ENCODE measurements at places on chromosomes 16 and 17.

DNA sequence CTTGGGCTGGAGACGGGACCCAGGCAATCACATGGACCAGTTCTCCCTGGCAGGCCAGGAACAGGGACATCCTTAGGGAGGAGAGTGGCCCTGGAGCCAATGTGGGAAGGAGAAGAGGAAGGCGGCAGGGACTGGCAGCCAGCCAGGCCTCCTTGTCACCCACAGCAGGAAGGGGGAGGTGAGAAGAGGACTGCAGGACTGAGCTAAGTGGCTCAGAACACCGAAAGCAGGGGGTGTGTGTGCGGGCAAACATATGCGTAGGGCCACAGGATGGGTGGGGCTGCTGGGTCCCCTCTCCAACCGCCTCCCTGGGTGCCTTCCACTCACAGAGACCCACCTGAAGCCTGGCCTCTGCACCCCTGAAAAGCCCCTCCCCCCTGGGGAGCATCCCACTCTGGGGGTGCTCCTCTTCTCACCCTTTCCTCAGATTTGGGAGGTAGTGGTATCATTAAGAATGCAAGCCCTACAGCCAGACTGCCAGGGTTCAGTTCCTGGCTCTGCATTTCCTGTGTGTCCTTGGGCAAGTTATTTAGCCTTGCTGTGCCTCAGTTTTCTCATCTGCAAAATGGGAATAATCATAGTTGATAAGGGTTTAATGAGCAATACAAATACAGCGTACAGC lies 8.1 kb downstream of the PNMT start:
- DNase-seq, result peak; percentile 87

DNA sequence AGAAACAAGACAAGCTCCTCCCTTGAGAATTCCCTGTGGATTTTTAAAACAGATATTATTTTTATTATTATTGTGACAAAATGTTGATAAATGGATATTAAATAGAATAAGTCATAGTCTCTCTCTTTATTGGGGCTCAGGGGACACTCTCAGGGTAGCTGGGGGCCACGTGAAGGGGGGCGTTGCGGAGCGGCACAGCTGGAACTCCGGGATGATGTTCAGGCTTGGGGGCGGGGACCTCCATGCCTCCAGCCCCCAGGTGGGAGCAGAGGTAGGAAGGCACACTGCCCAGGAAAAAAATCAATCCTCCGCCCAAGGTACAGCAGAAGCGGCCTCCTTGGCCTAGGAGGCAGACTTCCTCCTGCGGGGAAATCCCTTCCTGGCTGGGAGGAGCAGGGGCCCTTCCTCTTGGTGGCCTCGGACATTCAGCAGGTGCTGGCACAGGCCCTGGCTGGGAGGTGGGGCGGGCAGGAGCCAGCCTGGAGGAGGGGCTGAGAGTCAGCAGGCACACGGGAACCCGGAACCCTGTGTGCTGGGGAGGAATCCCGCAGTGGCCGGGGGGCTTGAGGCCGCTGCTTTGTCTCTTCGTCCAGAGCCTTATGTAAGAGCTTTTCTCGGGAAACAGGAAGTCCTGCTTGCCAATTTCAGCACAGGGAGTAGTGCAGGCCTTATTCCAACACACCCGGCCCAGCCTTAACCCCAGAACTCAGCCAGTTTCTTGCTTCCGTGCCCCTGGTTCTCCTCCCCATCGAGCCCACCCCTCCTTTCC lies 591 bp upstream of the TNFSF13 start:
- peak; percentile 91 for DNase-seq

DNA sequence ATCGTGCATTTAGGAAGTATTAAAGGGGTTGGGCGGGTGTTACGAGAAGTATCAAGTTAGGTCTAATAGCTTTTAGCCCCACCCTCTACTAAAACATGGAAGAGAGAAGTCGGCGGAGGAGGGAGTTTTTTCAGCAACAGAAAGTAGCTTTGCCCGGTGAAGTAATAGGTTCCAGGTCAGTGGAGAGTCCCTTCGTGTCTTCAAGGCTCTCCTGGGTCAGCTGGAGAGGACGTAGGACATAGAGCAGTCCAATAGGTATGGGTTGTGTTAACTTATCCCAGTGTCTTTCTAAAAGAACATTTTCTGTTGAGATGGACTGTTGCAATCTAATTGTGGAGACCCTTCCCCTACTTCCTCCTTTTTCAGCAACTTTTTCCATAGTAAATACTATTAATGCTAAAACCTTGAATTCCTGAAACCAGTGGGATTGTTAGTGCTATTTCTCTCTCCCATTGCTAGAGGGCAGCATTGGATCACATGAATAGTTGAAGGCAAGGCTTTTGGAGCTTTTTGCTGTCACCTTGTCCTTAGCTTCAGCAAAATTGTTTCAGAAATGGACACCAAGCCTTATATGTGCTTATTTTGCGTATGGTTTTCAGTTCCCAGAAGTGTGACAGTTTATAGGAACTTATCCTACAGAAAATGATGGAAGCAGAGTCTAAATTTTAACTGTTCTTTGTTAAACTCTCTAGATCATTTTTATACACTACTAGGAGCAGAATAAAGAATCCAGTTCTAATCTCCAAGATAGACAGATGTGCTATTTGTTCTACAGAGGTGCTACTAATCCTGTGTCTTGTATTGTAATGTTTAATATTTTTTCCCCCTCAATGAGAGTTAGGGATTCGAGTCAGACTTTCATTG lies 38.4 kb downstream of the UTP18 start:
- peak; percentile 56 for DNase-seq

- DNase-seq, result no peak
Measured at GRCh38 chr17:44854192-44854591, 6.5 kb downstream of the HIGD1B start.

DNA sequence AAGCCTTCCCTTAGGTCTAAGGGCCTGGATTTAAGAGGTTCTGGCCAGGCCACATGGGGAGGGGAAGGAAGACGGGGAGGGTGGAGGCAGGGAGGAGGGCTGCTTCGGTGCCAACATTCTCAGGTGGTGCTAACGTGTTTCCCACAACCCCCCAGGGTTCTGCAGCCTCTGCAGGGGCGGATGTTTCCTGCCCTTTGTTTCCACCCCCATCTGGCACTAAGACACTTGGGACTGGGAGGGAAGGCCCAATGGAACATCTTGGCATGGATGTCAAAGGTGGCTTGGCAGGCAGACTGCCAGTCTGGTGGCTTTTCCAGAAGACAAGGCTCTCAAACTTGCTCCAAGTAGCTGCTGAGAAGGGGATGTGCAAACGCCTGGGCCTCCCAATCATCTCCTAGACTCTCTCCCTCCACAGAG lies 12.7 kb downstream of the HIC1 start:
- DNase-seq, result no peak

DNA sequence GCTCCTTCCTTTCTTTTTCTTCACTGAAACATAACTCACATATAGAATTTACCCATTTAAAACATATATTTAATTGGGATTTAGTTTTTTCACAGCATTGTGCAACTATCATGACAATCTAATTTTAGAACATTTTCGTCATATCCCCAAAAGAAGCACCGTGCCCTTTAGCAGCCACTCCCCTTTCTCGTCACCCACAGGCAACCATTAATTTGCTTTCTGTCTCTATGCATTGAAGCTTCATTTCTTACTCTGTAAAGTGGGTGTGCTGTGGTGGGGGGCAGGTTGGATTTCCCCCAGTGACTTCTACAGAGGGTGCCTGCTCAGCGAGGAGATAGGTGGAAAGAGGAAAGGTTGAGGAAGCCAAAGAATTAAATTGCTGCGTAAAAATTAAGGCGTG lies 35.8 kb downstream of the MRC2 start:
- no peak for DNase-seq

DNA sequence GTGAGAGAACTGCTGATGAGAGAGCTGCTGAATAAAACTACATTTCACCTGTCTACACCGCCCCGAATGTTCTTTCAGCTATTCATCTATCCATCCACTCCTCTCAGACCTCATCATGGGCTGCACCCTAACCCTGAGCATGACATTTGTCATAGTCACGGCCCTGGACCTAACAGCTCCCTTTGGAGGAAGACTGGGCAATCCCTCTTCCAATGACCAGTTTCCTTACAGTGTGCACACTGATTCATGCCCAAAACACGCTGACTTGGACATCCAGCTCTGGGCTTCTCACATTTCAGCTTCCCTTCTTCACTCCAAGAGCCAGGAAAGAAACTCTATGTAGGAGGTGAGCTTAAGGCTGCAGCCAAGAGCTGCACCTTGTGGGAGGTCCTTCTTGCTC lies 41.8 kb upstream of the ARL4D start:
- no peak for DNase-seq

- no peak for DNase-seq
Measured at GRCh38 chr16:89473136-89473712, 17.1 kb downstream of the ANKRD11 start.

DNA sequence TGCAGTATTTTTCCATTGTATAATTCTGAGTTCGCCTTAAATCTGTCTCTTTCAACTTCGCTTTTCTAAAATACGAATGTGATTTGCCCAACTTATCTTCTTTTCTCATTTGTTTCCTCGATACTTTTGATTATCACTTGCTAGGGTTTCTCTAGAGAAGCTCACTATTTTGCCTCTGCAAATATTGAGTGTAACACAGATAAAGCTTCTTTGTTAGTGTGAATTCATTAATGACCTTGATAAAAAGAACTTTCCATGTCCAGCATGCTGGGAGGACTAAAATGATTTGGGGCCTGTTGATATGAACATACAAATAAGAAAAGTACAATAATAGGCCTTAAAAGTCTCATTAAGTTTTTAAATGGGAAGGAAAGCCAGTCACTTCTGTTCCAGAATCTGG lies 303.3 kb downstream of the MAP2K6 start:
- DNase-seq, result no peak

GRCh38 chr17:38748149-38748891 lies at the start of gene PCGF2:
Gene PCGF2, minus strand, starts transcription at chr17:38748336. Its CDS starts 7,934 bp downstream, at chr17:38740402.
- DNase-seq, result no peak

DNA sequence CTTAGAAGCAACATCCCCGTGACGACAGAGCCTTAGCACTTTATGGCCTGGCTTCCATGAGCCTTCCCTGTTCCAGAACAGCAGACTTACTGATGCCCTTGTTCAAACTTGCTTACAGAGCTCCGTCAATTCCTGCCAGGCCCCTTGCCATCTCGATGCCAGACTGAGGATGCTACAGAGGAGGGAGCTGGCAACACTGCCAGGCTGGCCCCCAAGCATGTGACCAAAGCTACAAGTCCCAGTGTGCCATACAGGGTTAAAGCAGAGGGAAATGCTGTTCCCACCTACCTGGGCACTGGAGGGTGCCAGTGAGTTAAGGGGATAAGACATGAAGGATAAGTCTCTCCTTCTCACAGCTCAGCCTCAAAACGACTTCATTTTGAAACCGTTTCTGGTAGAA lies 33.5 kb upstream of the SREBF1 start:
- DNase-seq, result no peak

DNA sequence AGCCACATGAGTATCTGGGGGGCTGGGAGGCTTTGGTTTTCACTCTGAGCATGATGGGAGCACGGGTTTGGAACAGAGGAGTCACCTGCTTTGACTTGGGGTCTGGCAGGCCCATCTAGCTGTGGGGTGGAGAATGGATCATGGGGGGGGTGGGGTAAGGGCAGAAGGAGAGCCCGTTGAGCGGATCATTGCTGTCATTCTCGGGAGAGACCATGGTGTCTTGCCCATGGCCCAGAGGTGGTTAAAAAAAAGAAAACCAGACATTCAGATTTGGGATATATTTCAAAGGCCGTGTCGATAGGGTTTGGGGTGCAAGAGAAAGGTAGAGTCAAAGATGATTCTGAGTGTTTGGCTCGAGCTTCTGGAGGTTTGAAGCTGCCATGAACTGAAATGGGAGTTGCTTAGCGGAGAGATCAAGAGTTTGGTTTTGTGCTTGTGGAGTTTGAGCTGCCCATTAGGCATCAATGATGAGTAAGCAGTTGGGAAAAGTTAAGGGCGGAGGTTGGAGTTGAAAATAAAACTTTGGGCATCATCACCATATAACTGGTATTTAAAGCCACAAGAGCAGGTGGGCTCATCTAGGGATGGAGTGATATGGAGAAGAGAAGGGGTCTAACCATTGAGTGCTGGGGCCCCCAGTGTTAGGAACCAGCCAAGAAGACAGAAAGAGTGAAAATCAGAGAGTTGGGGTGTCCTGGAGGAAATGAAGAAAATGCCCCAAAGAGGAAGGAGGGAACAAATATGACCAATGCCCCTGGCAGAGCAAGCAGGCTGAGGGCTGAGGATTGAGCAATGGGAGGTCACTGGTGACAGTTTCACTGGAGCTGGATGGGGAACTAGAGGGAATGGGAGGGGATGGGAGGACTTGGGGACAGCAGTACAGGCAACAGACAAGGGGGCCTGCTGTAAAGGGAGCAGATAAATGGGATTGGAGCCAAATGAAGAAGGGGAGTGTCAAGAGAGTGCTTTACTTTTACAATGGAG lies 1.9 kb downstream of the NOD2 start:
- DNase-seq, result peak; percentile 84

DNA sequence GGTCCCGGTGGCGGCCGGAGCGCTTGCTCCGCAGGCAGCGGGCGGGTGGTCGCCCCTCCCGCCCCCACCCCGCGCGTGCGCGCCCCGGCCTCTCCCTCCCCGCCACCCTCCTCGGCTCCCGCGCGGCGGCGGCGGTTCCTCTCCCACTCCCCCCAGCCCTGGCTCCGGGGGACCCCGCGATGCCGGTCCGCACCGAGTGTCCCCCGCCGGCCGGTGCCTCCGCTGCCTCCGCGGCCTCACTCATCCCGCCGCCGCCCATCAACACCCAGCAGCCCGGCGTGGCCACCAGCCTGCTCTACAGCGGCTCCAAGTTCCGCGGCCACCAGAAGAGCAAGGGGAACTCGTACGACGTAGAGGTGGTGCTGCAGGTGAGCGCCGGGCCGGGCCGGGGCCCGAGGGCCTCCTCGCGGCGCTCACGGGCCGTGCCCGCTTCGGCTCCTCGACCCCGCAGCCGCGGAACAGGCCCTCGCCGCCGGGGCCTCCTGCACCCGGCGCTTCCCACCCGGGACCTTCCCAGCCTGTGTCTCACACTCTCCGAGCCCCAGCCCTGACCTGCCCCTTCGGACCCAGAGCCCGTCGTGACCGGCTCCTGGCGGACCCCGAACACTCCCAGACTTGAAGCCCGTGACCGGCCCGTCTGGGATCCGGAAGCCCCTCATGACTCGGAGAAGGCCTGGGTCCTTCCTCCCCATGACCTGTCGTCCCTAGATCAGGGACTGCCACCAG lies 490 bp downstream of the GID4 start:
- DNase-seq, result peak; percentile 45

DNA sequence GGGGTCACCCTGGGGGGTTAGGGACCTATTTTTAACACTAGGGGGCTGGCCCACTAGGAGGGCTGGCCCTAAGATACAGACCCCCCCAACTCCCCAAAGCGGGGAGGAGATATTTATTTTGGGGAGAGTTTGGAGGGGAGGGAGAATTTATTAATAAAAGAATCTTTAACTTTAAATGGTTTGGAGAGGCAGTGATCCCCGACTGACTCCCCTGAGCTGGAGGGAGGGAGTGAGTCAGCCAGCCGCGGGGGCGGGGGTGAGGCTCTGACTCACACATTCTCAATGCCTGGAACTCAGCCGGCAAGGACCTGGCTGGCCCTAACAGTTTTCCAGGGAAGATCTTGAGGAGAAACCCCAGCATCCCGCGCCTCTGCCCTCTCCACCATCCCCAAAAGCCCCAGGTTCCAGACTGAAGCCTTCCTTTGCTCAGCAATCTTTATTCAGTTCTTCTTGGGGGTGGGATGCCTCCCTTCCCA lies 1.5 kb downstream of the HCFC1R1 start:
- peak; percentile 86 for DNase-seq

Data from NB4 (cell line).